ENCODE measurements at places on chromosomes 3 and 15.

DNA sequence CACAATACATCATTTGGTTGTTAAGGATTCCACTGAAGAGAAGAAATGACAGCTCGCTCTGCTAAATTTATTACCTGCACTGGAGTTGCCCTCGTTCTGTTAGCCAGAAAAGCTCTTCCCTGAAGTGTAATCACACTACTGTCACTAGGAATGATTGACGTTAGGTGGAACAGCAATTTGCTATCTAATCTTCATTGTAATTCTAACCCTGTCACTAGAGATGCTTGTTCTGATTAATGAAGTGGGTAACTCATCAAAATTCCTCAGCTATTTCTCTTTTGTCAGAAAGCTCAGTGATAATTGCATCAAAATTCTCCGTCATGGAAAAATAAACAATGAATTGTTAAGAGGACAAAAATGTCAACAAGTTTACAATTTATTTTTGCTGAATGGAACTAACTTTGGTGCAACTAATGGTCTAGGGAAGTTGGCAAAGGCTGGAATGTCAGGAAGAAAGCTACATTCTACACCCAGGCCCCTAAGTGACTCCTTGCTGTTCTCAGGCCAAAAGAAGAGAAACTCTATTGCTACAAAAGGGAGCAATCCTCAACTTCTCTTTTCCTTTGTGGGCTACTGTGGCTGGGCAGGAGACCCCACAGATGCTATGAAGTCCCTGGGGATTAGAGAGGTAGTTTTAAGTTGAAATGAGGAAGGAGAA, 34.1 kb downstream of the CCDC191 start:
- no peaks in the 10 kb centered on the region for H3K36me3 ChIP-seq
- no peak overlapping the region for H3K27ac ChIP-seq
- no peaks in the 10 kb centered on the region for H3K27me3 ChIP-seq
- no peaks in the 10 kb centered on the region for H3K4me1 ChIP-seq

GRCh38 chr3:14278265-14278798, 99.7 kb downstream of the LSM3 start:
- no peak for DNase-seq
- H3K4me1 ChIP-seq, result peaks cover 5% of the 10 kb centered on the region
- H3K27me3 ChIP-seq, result no peaks in the 10 kb centered on the region
- peak overlapping the region; percentile 50 for H3K27ac ChIP-seq
- H3K36me3 ChIP-seq, result no peaks in the 10 kb centered on the region

DNA sequence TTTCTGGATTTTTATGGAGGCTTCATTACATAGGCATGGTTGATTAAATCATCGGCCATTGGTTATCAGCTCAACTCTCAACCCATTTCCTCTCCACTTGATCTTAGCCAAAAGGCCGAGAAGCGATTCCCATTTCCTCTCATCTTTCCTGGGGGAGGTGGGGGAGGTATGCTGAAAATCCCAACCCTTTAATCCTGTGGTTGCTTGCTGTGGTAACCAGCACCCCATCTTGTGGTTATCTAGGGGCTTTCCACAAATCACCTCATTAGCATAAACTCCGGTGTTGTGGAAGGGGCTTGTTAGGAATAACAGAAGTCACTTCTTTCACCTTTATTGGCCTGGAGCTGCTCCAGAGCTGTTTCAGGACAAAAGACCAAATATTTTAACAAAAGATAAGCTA, 20.9 kb downstream of the PDE8A start:
- H3K36me3 ChIP-seq, result no peaks in the 10 kb centered on the region
- H3K4me3 ChIP-seq, result no peak overlapping the region
- no peak overlapping the region for H3K27ac ChIP-seq
- no peak for DNase-seq
- no peaks in the 10 kb centered on the region for H3K27me3 ChIP-seq

GRCh38 chr3:14458434-14459275, 56.2 kb downstream of the SLC6A6 start:
- H3K27me3 ChIP-seq, result no peaks in the 10 kb centered on the region
- H3K4me3 ChIP-seq, result peak overlapping the region; percentile 14
- peaks cover 49% of the 10 kb centered on the region for H3K4me1 ChIP-seq
- DNase-seq, result no peak
- H3K36me3 ChIP-seq, result peaks cover 11% of the 10 kb centered on the region

DNA sequence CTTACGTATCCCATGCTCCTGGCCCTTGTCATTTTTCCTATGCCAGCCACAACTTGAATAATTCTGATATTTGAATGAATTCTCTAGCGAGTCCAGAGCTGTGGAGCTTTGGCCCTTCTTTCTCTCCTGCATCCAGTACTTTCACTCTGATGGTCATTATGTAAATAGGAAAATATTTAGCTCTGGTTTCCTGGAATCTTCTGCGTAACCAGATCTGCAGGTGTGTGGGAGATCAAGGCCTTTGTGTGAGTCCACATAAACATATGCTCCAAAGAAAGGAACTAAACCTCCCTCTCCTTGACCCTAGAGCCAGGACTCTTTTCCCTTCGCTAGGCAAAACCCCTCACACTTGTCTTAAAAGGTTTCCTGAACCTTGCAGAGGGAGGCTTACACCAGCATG, 132.5 kb upstream of the THBS1 start:
- no peaks in the 10 kb centered on the region for H3K27me3 ChIP-seq
- H3K36me3 ChIP-seq, result no peaks in the 10 kb centered on the region
- H3K4me3 ChIP-seq, result no peak overlapping the region
- peaks cover 16% of the 10 kb centered on the region for H3K4me1 ChIP-seq

DNA sequence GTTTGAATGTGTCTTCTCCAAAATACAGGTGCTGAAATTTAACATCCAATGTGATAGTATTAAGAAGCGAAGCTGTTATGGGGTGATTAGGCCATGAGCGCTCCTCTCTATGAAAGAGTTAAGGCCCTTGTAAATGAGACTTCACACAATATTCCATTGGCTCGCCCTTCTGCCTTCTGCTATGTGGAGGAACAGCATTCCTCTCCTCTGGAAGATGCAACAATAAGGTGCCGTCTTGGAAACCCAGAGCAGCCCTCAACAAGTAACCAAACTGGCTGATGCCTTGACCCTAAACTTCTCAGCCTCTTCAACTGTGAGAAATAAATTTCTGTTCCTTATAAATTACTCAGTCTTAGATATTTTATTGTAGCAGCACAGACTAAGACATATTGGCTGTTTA, 874.6 kb downstream of the ROBO1 start:
- H3K27me3 ChIP-seq, result no peaks in the 10 kb centered on the region
- H3K4me1 ChIP-seq, result peaks cover 62% of the 10 kb centered on the region
- H3K27ac ChIP-seq, result no peak overlapping the region
- DNase-seq, result no peak
- H3K36me3 ChIP-seq, result peaks cover 13% of the 10 kb centered on the region

DNA sequence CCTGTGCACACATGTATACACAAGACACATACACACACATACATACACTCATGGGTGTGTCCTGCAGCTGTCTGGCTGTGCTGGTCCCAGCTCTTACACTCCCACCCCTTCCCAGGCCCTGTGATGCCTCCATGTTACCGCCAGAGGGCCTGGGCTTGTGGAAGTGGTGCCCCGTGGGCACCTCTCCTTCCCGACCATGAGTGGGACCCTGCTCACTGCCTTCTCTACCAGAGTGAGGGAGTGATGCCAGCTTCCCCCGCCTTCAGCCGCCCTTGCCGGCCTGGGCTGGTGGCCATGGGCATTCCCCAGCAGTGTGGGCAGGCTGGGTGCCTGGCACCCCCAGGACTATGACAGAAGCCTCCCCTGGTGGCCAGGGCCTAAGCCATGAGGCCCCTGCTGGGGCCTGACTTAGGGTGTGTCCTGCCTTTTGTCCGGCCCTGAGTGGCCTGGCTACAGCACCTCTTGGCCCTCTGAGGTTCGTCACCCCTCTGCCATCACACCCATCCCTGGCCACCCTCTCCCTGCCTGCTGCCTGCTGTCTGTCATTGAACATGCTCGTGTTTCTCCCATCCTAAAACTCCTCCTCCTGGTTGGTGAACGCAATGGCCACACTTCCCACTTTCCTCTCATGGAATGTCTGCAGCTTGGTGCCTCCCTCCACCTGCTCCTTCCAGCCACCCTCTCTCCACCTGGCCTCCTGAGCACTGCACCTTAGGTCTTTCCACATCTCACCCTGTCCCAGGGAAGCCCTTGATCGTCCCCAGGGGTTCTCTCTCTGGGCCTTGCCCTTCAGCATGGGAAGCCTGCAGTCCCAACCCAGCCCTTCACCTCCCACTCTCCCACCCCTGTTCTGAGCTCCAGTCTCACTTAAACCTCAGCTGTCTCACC, 14.6 kb downstream of the HDAC11 start:
- no peak overlapping the region for H3K27ac ChIP-seq
- no peak overlapping the region for H3K4me3 ChIP-seq
- peaks cover 22% of the 10 kb centered on the region for H3K4me1 ChIP-seq
- peak; percentile 34 for DNase-seq

DNA sequence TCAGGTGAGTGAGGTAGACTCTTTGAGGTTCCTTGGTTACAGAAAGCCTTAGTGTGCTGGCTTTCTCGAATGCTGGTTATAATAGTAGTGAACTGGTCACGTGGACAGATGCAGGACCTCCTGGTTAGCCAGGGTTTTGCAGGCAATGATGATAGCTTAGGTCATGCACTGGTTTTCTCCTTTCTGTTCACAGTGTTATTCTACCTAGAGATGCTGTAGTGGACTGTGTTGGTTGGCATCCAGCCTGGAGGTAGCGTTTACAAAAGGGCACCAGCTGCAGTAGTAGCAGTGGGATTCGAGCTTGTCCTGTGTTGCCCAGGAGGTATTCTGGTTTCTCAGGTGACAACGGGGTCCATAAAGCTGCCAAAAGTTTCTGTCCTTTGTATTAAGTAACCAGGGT, 27.0 kb downstream of the PCCB start:
- H3K36me3 ChIP-seq, result peaks cover 58% of the 10 kb centered on the region
- no peaks in the 10 kb centered on the region for H3K27me3 ChIP-seq
- H3K4me1 ChIP-seq, result no peaks in the 10 kb centered on the region
- no peak overlapping the region for H3K27ac ChIP-seq
